ENCODE measurements at places on chromosomes 4 and X.
A peak's percentile ranks its signal among the peaks of the same experiment; 100 is the strongest.

DNA sequence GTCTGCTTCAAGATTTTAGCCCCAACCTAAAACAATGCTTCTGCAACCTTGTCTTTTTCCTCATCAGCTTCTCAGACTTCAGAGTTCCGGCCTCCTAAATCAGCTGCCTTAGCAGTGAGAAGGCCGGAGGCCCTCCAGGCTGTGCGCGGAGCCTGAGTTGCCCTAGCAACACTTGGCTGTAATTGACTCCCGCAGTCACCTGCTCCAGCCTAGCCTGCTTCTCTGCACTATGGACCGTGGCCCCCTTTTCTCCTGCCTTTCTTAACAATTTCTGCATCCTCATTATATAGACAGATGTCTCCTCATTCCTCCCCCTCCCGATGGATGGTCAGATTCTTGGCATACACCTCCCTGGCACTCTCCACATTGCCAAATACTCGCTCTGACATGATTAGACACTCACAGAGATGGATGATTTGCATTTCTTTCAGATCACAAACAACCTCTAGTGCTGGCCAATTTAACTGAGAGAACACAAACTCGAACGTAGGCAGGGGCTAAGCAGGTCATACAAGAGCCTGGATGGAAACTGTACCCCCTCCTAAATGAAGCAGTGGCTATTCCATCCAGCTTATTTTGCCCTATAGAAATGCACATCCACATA, 9.5 kb upstream of the HUWE1 start:
- no peak for DNase-seq

GRCh38 chrX:68416592-68416991, 16.7 kb downstream of the OPHN1 start:
- no peak for DNase-seq

GRCh38 chrX:118249146-118249545, 96.8 kb upstream of the WDR44 start:
- DNase-seq = no peak

GRCh38 chrX:5810636-5811035, 418.0 kb downstream of the NLGN4X start:
- DNase-seq = no peak

- no peak for DNase-seq
Observed at GRCh38 chrX:110541266-110541665, 182.6 kb downstream of the RTL9 start.

- no peak for DNase-seq
Observed at GRCh38 chr4:3201718-3202702, 46.9 kb upstream of the MSANTD1 start.

- DNase-seq = no peak
Observed at GRCh38 chrX:44071847-44072551, 98.8 kb upstream of the NDP start.

DNA sequence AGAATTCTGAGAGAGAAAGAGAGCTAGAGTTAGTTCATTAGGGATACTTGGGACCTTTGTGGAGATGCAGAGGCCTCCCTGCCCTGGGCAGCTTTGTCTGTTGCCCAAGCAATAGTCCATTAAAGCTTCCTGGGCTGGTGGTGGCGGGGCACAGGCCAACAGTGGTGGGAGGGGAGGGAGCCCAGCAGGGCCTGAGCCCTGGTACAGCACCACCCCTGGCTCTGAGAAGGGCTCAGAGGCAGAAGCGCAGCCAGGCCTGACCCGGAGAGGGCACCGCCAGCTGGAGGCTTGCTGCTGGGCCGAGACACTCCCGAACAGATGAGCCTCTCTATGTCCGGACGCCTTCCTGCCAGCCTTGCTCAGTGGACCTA, 65.3 kb downstream of the EFNB1 start:
- DNase-seq = no peak

DNA sequence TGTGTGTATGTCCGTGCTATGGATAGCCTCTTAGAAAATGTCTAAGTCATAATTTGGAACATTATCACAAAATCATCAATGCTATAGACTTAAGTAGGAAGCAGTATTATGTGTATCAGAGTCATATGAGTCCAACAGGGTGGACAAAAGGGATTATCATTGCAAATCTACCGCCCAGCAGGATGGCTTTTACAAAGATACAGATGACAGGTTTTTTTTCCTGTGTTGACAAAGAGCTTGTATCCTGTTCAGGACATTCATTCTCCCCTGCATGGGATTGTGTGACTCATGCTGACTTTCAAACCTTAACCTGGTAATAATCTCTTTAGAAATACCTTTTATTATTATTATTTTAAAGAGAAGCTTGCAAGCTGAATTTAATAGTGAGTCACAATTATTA, 310.3 kb upstream of the GNPDA2 start:
- no peak for DNase-seq

GRCh38 chr4:168837922-168838321, 172.1 kb downstream of the CBR4 start:
- DNase-seq = no peak

DNA sequence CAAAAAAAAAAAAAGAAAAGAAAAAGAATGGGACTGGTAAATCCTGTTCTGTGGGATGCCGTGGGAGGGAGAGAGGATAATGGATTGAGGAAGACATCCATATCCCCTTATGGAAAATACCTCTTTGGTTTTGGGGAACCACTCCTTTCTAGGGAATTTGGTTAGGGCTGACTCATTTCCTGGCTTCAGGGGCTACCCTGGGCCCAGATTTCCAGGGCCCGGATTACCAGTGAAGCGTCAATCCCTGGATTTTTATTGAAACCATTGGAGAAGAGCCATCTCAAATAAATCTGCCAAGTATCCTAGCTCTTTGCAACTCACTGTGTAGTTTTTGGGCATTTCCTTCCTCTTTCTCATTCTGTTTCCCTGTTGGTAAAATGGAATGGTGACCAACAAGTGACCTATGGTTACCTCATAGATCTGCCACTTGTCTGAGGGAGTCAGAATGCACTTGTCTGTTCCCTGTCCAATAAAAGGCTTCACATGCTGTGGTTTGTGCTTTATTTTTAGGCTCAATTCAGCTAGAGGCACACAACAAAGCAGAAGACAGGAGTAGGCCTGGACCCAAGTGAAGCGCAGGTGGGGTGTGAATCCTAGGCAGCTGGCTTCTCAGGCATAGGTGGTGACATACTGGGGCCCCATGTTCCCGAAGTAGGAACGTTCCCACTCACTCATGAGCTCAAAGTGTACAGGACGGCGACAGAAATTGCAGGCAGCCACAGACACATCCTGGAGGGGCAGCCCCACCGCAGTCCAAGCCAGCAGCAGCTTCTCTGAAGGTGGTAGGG, 8.6 kb downstream of the APEX2 start:
- no peak for DNase-seq

DNA sequence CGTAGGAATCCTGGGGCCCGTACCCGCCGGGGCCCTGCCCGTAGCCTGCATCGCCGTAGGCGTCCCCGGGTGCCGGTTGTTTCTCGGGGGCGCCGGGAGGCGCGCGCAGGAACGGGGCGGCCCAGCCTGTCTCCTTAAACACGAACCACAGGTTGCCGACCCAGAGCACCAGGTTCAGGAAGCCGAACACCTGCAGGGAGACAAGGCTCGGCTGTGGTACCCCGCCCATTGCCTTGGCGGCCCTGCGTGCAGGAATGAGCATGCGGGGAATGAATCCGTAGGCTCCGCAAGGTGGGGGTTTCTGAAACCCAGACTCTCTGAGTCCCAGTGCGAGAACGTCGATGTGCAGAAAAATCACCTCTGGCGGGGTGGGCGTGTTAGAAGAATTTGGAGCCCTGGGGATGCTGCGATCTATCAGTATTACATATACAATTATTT, 5.4 kb upstream of the PRICKLE3 start:
- DNase-seq = peak; percentile 42

DNA sequence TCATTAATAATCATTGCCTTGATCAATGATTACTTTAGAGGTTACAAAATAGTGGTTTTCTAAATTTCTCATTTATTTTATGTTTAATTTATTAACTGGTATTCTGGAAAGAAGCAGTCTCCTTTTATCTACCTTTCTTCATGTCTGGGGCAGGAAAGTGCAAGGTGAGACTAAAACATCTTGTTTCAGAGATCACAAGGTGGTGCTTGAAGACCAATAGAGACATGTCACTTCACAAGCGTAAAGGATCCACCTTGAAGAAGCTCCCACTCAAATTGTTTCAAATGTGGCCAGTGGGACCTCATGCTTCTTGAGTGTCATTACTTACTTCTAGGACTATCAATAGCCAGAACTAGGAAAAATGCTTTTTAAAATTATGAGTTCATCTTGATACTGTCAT, 1568.7 kb downstream of the RPA4 start:
- peak; percentile 11 for DNase-seq

- DNase-seq = no peak
Observed at GRCh38 chrX:7993873-7994272, 66.7 kb upstream of the PNPLA4 start.

DNA sequence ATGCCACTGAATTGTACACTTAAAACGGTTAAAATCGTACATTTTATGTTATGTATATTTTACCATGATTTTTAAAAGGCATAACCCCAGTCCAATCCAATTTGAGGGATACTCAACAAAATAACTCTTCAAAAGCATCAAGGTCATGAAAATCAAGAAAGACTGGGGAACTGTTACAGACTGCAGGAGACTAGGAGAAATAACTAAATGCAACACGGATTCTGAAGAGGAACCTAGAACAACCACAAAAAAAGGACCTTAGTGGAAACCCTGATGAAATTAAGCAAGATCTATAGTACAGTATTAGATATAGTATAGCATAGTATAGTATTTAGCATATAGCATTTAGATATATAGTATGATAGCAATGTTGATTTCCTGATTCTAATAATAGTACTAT, 26.8 kb downstream of the SH3KBP1 start:
- DNase-seq = no peak

- DNase-seq = peak; percentile 86
Observed at GRCh38 chr4:88008122-88008742, 797 bp downstream of the PKD2 start.
